Effector CD4-positive, alpha-beta T cell (primary cell): ENCODE measurements at places on chromosomes 2 and 18.

DNA sequence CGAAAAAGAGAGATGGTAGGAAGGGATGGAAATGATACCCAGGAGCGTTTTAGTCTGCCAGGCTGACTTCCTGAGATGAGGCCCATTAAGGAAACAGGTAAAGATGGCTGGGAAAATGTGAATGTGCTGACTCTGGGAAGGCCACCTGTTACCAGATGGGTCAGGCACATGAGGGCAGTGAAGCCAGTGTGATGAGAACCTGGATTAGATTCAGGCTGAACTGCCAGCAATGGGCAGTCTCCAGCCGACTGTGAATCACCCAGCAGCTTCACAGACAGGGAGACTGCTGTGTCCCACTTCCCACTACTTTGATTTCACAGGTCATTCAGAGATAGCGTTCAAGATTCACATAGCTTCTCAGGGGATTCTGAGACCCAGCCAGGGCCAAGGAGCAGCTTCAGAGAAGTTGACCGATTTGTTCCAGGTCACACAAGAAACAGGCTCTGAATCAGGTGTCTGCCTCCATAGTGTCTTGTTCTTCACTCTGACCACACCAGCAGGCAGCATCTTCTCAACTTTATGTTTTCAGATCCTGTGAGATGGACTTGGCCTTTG, 26.4 kb downstream of the CAPN13 start:
- DNase-seq, result no peak

DNA sequence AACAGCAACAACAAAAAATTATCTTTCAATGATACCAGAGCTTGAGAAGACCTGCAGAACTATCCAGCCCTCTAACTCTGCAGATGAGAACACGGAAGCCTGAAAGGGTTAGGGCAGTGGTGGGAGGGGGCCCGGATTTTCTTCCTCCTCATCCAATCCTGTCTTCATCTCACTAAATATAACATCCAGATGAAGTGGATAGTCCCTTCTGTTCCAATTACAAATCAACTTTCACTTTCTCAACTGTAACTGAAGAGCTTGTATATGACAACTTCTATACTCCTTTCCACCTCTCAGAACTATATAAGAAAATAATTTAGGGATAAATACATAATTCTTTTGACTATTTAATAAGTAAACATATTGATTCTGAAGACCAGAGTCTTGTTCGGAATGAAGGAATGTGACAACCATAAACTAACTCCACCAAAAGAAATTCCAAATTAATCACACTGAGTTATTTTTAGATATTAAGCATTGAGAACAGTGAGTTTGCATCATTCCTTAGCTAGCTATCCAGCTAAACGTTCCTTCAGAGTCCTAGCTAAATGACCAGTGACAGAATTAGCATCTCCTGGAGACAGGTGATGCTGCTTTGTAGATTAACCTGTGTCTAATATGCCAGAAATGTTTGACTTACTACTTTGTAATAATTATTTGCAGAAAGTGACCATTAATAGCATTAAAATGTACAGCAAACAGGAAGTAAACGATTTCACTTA, 32.7 kb downstream of the SFT2D3 start:
- no peak for DNase-seq

GRCh38 chr2:202237787-202238233, 587 bp downstream of the SUMO1 start:
- peak; percentile 19 for DNase-seq

- no peak for DNase-seq
These were observed 201.0 kb downstream of the MBD2 start for GRCh38 chr18:54023471-54023870.

GRCh38 chr18:12278741-12279682, 24.9 kb downstream of the CIDEA start:
- no peak for DNase-seq

GRCh38 chr2:191907091-191907490, 60.2 kb upstream of the CAVIN2 start:
- no peak for DNase-seq

- DNase-seq, result no peak
These were observed 27.6 kb upstream of the GNAL start for GRCh38 chr18:11661430-11661829.

- DNase-seq, result no peak
These were observed 257.5 kb upstream of the KLHL29 start for GRCh38 chr2:23127465-23127864.

DNA sequence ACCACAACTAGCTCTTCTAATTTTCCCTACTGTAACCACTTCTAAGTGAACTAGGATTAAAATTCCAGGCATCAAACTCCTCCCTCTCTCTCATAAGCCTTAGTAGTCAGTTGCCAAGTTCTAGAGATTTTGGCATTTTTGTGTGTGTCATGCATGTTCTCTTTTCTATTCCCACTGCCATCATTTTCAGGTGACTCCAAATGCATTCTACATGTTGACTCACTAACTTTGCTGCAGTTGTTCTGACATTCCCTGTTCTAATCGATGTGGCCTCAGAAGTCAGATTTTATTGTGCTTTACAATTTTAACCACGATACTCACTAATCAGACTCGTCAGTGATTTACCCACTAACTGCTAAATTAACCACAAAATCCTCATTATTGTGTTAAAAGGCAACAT, 13.3 kb downstream of the DSC1 start:
- no peak for DNase-seq

DNA sequence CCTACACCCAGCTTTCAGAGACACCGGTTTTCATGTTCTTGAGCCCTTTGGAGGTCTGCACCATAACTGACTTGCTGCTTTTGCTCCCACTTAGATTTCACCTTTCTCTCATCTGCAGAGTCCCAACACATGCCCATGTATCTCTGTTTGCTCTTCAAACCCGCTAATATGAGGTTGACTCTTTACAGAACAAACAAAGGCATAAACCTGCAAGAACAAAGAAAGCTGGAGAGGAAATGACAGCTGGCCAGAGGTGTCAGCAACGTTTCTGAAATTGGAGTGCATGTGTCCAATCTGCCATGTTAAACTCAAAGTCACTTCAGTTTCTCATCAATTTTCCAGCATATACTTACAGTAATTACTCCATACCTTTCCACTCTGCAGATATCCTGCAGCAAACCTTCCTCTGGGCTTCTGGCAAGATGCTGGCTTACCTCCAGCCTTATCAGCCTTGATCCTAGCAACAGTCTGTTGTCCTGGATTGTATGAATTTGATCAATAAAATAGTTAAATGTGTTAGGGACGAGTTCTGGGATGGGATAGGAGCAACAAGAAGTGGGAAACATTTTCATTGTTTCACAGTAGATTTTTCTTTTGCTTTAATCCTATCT, 157.4 kb downstream of the FHOD3 start:
- no peak for DNase-seq

DNA sequence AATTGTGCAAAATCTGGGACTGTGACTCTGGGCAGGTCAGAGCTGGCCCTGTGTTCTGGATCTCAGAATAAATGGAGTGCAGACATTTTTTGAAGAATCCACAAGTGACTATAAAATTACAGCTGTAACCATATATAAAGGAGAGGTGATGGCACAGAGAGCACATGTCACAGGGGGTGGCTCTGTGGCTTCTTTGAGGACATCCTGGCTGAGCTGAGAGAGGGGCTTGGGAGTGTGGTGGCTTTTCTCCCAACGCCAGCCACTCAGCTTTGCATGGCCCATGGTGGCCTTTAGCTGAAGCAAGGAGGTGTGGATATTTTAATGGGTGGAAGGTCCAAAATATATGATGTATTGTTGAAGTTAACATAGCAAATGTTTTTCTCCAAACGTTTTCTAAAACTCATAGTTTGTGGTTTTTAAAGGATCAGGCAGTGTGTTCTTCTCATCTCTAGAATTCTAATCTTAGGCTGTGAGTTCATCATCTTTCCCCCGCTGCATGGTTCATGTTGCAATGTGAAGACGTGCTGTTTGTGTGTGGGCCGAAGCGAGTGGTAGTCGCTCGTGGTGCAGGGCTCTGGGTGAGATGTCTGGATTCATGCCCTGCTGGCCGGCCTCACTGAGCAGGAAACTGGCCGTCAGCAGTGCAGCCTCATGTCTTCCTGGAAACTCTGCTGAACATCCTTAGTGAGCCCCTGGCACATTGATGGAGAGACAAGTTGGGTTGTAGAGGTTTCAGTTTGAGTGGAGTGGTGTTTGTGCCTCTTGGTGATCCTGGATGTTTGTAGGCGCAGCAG, 109.9 kb downstream of the ZNF236 start:
- DNase-seq, result no peak

DNA sequence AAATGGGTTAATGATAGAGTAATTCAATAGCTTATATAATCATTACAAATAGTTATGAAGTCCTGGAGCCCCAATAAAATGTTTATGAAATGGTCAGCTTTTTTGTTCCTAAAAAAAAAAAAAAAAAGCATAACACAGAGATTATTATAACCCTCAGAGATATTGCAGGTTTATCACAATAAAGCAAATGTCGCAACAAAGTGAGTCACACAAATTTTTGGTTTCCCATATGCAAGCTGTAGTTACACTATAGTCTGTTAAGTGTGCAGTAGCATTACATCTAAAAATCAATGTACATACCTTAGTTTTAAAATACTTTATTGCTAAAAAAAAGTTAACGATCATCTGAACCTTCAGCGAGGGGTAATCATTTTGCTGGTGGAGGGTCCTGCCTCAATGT, 20.0 kb downstream of the WDFY1 start:
- DNase-seq, result no peak

DNA sequence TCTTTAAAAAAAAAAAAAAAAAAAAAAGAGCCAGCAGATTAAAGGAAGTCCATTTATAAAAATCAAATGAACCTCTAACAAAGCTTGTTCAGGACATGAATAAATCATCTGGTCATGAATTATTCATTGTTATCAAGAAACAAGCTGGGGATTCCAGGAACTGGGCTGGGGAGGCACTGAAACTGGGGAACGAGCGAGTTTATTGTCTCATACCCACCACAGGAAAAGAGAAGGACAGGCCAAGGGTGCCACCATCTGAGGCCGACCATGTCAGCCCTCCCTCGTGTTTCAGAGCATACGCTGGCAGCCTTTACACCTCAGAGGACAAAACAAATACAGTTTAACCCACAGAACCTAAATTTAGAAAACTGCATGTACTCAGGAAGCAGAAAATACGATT, 164.2 kb downstream of the VWC2L start:
- DNase-seq, result no peak

DNA sequence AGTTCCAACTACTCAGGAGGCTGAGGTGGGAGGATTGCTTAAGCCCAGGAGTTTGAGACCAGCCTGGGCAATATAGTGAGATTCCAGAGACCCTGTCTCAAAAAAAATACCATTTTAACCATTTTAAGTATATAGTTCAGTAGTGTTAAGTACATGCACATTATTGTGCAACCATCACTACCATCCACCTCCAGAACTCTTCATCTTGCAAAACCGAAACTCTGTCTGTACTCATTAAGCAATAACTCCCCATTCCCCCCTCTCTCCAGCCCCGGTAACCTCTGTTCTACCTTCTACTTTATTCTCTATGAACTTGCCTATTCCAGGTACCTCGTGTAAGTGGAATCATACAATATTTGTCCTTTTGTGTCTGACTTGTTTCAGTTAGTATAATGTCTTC, 86.4 kb downstream of the GFPT1 start:
- DNase-seq, result no peak

DNA sequence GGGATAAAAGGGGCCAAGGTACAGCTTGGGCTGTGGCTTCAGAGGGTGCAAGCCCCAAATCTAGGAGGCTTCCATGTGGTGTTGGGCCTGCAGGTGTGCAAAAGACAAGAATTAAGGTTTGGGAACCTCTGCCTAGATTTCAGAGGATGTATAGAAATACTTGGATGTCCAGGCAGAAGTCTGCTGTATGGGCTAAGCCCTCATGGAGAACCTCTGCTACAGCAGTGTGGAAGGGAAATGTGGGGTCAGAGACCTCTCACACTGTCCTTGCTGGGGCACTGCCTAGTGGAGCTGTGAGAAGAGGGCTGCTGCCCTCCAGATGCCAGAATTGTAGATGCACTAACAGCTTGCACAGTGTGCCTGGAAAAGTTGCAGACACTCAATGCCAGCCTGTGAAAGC, 880.6 kb upstream of the ID2 start:
- no peak for DNase-seq

- DNase-seq, result no peak
These were observed 966.3 kb upstream of the POU3F3 start for GRCh38 chr2:103887625-103888024.

DNA sequence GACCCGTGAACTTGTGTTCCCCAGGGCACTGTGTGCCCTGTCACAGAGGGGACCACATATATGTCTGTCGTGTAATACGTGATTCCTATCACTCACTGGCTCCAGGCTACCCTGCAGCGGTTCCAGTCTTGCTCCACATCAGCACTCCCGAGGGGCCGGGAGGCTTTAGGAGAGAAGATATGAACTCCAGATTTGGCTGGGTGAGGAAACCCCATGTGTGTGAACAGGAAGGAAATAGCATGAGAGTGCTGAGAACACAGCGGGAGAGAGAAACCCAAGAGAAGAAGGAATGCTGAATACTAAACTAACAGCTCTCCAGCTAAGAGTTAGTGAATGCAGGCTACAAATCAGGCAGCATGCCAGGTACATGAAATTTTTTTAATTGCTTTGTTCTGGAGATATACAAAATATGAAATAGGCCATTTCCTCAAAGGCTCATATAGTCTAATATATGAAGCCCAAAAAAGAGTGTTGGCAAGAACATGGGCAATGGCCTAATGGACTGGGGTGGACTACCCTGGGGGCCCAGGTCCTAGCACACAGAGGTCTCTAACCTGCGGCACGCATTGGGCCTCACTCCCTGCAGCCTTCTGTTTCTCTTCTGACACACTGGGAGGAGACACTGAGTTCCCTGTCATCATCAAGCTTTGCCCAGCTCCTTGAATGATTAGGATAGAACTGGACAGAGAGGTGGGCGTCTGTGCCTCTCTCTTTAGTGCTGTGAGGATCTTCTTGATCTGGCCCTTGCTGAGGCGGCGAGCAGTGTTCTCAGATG, 372.8 kb upstream of the RAB6C start:
- DNase-seq, result no peak

DNA sequence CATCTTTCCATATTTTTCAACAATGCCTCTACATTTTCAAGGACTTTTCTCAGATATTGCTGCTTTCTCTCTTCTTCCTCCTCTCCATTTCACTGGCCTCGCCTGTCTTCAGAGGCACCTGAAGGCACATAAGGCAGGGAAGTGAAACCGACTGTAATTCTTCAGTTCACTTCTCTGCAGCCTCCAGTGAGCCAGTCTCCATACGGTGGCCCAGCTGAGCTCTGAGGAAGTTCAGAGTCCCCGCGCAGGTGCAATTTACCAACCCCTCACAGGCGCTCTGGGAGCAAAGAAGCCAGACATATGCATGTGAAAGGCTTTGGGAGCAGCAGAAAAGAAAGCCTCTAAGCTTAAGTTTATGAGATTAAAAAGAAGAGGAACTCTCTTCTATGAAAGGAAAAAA, 12.4 kb downstream of the KLHL14 start:
- no peak for DNase-seq

GRCh38 chr2:222470802-222471468, 46.6 kb downstream of the SGPP2 start:
- no peak for DNase-seq

DNA sequence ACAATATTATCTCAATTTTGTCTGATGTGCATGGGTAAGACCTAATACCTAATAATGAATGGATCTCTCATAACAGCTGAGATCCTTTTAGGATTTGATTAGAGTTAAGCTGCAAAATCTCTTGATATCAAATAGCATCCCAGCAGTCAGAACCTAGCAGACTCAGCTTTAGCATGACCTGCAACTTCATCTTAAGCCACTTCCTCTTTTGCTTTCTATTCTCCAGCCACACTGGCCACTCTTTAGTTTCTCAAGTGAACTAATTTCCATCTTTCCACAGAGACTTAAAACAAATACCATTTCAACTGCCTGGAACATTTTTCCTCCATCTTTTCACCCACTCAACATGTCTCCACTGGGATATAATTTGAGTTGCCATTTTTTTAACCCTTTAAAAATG, 1251.6 kb upstream of the ZEB2 start:
- no peak for DNase-seq

GRCh38 chr18:37764541-37765288, 199.1 kb upstream of the CELF4 start:
- no peak for DNase-seq
